CD4-positive, alpha-beta T cell treated with Interleukin-6 at 100 ng/mL for 8 hours (primary cell): ENCODE measurements at places on chromosomes 6 and 20.

GRCh38 chr6:47852727-47853126 lies 70.9 kb downstream of the OPN5 start:
- no peak for DNase-seq

DNA sequence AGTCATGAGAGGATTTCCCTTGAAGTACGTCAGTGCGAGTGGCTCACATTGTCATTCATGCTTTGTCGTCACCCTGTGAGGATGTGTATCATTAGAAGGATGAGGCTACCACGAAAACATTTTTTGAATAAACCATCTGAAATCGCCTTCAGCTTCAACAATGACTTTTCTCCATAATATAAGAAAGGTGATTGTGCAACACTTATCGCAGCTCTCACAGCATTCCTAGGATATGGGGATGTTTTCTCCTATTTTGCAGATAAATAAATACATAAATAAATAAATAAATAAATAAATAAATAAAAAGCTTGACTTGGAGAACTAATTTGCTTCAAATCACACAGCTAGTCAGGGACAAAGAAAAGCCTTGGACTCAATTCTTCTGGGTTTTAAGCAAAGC lies 326.5 kb downstream of the FOXA2 start:
- no peak for DNase-seq

DNA sequence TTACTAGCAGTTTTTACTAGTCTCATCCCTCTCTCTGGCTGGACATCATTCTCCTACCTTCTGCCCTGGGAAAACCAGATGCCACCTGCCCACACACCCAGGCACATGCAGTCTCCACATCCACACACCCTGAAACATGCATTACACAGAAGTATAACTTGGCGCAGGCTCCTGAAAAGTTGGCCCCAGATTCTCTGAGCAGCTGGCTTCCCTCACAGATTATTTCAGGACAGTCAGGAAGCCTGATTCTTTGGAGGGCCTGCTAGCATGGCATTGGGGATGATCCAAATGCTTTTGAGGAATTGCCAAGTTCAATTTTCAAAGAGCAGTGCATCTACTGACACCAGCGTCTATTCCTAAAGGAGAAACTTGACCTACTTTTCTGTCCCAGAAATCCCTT lies 27.8 kb upstream of the KIF16B start:
- no peak for DNase-seq

- DNase-seq, result no peak
Observed at GRCh38 chr20:59925899-59926298, 7.5 kb downstream of the SYCP2 start.

DNA sequence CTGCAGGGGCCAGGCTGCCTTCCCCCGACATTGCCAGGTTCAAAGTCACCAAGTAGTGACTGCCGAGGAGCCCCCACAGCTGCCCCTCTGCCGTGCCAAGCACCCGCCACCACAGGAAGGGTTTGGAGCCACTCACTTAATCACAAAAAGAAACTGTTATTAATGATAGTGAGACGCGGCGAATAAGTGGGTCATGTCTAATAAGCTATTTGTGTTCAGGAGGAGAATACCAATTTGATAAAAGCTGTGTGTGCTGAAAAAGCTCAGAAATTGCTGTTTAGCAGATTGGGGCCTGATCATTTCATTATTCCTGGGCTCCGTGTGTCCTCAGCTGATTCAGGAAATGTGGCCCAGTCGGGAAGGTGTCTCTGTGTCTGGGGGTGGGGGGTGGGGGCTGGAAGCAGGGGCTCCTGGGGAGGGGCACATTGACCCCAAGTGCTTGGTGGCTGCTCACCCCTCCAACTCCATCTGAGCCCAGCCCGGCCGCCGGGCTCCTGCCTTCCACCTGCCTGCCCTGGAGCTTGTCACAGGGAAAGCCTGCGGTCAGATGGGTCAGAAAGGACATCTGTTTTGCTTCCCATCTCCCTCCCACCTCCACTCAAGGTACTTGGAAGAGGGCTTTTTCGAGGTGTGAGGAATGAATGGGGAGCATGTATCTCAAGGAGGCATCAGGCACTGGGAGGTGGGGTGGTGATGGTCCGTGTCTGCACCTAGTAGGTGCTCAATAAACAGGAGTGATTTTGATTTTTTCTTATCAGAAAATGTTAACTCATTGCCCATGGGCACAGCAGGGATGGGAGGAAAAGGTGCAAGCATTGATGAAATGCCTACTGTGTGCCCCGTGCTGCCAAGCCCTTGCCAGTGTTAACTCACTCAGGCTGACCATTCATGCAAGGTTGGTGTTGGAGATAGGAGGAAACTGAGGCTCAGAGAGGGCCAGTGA lies 3.0 kb downstream of the VSTM2L start:
- no peak for DNase-seq

DNA sequence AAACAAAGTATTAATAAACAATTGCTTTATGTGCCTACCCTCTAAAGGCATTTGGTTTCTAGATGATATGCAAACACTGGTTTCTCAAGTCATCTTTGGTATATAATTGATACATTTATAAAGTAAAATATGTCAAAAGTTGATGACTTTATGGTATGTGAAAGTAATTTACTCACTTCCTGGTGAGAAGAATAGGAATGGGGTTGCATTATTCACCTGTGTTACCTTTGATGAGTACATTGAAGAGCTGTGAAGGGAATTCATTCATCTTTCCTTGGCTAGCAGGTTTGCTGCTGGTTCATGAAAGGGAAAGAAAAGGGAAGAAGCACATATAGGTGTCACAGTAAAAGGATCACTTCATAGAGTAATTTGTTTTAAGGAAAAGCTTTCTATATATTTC lies 20.4 kb downstream of the RNF217 start:
- no peak for DNase-seq

DNA sequence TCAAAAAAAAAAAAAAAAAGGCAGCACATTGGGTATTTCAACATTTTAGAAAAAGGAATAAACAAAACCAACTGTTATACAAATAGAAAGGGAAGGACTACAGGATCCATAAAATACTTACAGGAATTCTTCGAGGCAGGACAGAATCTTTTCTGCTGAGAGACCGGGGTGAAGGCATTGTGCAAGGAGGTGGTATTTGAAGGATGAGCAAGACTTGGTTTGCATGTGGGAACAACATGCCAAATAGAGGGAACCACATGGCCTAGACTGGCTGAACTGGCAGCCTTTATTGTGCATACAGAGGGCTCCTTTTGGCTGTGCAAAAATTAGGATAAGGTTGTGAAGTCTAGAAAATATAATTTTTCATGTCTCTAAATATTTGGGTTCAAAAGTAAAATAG lies 62.9 kb downstream of the SCAND1 start:
- no peak for DNase-seq

- DNase-seq, result no peak
Observed at GRCh38 chr20:63876489-63877036, 11.5 kb downstream of the TPD52L2 start.

DNA sequence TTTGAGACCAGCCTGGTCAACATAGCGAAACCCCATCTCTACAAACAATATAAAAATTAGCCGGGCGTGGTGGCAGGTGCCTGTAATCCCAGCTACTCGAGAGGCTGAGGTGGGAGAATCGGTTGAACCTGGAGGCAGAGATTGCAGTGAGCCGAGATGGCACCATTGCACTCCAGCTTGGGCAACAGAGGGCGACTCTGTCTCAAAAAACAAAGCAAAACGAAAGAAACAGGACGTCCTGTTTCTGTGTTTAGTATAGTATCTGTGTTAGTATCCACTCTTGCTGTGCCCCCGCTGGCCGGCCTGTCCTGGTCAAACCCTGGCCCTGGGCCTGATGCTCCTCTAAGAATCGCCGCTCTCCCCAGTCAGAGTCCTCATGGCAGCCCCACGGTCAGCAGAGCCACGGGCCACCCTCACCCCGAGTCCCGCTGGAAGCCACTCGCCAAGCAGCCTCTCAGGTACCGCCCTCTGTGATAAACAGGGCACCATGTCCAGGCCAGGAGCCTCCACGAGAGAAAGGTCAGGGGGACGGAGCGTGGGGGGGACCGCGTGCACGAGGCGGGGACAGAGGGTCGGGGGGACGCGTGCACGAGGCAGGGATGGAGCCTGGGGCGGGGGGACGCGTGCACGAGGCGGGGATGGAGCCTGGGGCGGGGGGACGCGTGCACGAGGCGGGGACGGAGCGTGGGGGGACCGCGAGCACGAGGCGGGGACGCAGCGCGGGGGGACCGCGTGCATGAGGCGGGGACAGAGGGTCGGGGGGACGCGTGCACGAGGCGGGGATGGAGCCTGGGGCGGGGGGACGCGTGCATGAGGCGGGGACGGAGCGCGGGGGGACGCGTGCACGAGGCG lies 384.5 kb downstream of the SMOC2 start:
- no peak for DNase-seq

DNA sequence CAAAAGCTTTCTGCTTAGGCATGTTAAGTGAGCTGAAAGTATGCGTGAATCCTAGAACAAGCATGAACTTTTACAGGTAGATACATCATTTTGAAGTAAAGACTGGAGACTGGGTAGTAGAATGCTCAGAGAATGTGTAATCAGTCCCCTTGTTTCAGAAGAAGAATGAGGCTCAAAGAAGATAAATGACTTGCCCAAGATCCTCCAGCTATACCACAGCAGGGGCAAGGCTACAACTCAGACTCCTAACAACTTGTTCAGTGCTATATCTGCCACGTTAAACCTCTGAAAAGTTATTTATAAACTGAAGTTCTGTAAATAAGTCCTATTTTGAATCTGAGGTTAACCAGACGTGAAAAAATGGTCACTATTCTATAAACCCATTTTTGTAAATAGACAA lies 2.9 kb downstream of the RIPOR2 start:
- DNase-seq, result no peak

- no peak for DNase-seq
Observed at GRCh38 chr6:105898286-105898685, 187.8 kb upstream of the PRDM1 start.

- no peak for DNase-seq
Observed at GRCh38 chr20:20956513-20956931, 149.6 kb downstream of the LINC00237 start.

DNA sequence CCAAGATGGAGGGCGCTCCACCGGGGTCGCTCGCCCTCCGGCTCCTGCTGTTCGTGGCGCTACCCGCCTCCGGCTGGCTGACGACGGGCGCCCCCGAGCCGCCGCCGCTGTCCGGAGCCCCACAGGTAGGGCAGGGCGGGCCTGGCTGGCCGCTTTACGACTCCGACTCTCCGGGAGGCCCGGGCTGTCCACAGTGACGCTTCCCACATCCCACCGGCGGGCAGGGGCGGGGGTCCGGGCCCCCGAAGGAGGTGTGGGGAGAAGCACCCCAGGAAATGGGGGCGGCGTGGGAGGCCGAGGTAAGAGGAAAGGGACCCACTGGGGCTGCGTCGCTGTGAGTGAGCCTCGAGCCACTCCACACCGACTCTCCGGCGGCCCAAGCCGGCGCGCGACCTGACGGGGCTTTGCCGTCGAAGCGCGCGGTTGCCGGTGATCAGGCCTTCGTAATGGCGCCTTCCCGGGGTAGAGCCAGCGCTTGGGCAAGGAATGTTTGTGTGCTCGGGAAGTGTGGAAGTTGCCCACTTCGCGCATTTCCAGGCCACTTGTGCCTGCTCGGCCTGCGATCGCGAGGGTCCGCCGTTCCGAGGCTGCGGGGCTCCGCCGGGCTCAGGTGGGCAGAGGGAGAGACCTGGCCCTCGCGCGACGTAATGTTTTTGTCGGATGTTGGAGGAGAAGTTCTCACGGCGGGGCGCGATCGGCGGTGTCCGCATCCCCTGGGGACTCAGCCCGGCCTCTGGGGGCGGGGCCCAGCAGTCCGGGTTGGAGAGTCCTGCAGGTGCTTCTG lies 427 bp downstream of the GINM1 start:
- peak; percentile 43 for DNase-seq

GRCh38 chr6:143734641-143735063 lies 56.9 kb downstream of the PHACTR2 start:
- DNase-seq, result no peak

DNA sequence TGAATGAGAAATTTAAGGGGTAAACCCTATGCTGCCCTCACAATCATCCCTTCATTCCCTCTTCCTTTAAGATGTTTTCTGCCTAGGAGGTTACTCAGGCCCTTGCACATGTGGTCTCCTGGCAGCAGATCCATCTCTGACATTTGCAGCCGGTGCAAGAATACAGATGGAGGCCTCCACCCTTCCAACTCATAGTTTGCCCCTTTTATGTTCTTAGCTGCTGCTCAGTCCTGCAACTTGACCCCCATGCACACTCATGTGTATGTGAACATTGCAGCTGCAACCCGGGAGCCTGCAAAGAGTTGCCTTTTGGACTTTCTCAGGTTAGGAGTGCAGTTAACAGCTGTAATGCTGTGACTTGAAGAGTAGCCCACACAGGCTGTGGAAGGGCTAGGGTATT lies 131.9 kb upstream of the SGK1 start:
- DNase-seq, result no peak

DNA sequence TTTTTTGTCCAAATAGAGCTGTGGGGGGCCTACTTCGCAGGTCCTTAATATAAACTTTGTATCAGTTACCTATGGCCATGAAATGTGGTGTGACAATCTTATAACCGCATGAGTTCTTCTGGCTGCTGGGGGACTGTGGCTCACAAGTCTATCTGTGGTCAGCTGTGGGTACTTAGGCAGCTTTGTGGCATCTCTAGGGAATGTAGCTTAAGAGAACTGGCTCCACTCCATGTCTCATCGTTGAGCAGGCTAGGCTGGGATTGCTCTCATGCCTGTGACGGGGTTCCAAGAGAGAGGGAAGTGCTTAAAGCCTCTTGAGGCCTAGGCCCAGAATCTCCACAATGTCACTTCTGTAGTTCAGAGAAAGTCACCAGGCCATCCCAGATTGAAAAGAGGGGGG lies 140.5 kb downstream of the BTBD3 start:
- no peak for DNase-seq

DNA sequence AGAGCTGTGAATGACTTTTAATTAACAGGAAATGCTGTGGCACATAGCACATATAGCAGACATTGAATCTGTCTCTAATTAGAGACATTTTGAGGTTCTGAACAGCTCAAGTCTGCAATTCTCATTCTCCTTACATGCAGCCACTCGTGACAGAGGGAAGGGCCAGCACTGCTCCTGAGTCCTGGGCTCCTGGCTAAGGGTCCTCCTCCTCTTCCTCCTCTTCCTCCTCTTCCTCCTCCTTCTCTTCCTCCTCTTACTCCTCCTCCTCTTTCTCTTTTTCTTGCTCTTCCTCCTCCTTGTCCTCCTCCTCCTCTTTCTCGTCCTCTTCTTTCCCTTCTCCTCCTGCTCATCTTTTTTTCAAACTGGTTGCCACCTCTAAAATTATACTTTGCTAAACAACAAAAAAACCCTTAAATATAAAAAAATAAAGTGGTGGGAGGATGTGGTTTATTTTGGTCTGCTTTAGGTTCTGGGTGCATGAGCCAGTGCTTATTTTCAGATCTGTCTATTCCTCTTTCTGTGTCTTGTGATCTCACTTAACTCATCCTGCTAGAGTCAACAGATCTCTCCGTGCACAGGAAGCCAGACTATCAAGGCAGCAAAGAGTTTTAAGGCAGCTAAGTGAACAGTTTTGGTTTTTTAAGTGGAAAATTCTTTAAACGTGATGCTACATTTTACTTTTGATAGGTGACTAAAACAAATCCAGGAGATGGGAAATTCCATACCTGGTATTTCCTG lies 159.3 kb downstream of the CD83 start:
- DNase-seq, result peak; percentile 72

DNA sequence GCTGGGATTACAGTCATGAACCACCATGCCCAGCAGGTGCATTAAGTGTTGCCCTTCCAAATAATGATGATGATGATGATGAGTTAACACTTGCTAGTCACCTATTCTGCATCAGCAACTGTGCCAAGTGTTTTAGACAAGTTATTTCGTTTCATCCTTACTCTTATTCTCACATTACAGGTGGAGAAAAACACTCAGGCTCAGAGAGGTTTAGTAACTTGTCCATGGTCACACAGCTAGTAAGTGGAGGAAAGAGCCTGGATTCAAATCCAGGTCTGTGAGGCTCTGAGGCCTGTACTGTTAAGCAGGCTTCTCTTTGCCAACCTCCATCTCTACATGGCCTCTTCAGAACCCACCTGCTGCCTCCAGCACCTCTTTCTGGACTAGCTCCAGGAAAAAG lies 70.8 kb downstream of the MDGA1 start:
- no peak for DNase-seq
